NCI-H1930 (cell line): ENCODE measurements at places on chromosomes 3 and 15.

DNA sequence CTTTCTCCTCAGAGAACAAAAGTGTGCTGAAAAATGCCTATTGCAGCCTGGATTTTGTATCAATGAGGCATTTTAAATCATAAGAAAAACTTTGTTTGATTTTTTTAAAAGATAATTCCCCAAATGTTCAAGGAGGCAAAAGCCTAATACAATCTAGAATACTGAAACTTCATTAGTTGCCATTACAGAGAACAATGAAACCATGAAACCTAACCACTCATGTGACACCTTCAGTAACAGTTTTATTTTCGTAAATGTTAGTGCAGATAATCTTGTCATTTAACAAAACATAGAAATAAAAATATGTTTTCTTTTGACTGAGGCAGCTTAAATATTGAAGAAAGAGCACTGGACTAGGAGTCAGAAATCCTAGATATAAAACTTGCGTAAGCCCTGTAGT lies 655.9 kb downstream of the RBMS3 start:
- no peak for DNase-seq

DNA sequence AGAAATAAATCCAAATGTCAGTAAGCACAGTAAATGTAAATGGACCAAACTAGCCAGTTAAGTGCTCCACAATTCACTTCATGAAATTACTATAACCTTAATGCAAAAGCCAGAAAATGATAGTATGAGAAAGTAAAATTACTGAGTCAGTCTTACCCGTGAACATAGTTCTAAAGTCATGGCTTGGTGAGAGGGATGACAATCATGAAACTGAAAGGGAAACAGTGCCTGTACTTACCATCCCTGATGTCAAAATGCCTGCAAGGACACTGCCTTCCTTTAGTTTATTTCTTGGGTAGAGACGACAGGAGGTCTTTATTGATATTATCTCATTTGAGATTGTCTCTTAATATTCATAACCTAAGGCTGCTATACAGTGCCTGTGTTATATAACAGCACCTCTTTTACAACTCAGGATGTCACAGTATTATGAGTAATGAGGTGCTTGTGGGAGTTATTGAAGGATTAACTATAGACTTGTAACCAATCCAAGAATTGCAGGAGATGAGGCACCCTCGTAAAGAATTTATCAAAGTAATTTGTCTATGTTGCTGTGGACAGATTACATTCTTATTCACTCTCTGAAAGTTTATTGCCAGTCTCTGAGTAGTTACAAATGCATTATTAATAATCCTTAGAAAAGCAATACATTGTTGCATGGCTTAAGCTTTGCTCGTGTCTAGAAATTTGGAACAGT lies 142.9 kb upstream of the BFSP2 start:
- DNase-seq: no peak

DNA sequence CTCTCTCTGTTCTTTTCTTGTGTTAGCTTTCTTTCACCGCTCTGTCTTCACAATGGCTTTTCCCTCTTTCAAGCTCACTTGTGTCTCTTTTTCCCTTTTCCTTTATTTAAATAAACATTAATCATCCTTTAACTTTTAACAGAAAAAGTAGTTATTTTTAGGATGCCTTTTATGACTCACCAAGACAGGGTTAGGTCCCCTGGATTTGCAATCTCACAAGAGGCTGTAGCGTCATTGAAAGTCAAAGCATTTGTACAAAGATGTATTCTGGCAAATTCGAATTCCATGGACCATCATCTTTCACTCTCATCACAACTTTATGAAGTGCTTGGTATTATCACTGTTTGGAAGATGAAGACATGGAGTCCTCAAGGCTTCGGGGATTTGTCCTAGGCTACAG lies 34.8 kb upstream of the MCTP2 start:
- DNase-seq: no peak

DNA sequence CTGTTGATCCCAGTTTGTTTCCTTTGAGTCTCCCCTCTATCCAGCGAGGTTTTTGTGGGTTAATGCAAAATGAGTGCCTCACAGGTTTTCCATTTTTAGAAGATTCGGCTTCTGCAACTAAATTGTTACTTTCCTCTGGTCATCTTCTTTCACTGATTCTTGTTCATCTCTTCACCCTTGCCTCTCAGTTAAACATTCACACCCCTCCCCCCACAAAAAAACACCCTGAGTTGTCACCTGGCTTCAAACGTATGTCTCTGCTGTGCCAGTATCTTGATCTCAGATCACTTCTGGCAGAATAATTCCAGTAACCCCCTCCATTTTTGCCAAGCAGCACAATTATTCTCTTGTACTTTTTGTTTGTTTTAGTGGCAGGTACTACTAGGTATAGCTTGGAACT lies 12.3 kb upstream of the CLDN16 start:
- DNase-seq: no peak

GRCh38 chr3:43222590-43222989 lies 63.8 kb upstream of the SNRK start:
- no peak for DNase-seq

GRCh38 chr3:134308350-134308891 lies 57.8 kb upstream of the RYK start:
- peak; percentile 50 for DNase-seq

GRCh38 chr3:12484983-12485327 lies 675 bp downstream of the TSEN2 start:
- DNase-seq: no peak

DNA sequence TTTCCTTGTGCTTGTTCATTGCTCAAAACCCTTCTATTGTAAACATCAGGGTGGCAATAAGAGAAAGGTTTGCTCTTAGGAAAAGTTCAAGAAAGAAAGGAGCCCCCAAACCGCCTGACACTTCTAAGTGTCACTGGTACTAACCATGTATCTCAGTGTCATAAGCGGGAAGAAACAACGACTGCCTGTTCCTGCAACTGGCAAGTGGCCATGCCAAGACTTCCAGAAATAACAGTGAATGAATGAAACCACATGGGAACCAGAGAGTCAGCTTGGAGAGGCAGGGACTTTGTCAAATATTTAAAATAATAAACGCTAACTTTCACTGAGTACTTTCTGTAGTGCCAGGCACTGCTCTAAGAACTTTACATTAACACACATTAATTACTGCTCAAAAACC lies 1.1 kb downstream of the PLSCR2 start:
- no peak for DNase-seq

DNA sequence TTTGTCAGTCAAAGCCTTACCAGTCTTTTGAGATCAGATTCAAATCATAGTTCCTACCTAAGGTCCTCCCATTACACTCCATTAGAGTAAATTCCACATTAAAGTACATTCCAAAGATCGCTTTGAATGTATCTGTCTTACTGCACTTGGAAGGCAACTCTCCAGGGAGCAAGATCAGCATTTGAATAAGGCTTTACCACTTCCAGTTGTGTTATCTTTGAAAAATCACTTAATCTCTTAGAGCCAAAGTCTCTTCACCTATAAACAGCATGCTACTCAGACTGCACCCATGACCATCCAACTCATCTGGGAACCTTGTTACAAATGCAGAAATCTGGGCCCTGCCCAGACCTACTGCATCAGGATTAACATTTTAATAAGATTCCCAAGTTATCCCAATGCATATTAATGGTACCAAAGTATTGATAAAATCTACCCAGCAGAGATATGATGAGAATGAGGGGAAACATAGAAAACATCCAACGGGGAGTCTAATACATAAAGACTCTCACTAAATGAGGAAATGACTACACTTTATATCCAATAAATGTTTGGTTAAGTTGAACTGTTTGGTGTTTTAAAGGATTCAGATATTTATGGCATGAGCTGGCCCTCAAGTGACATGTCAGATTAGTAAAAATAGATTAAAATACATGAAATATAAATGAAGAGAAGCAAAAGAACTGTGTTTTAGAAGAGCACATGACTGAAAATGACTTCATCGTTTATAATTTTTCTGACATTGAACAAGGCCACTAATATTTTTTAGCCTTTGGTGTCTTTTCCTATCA lies 75.9 kb downstream of the TNIK start:
- no peak for DNase-seq

GRCh38 chr3:173639098-173639497 lies 241.6 kb downstream of the NLGN1 start:
- no peak for DNase-seq

- no peak for DNase-seq
Measured at GRCh38 chr15:79154483-79155135, 64.0 kb upstream of the RASGRF1 start.

- DNase-seq: no peak
Measured at GRCh38 chr3:131586277-131586676, 83.5 kb upstream of the MRPL3 start.

GRCh38 chr3:124177071-124177470 lies 185.1 kb upstream of the ROPN1 start:
- DNase-seq: no peak
